ENCODE measurements at places on chromosomes 1 and 21.
A peak's percentile ranks its signal among the peaks of the same experiment; 100 is the strongest.

DNA sequence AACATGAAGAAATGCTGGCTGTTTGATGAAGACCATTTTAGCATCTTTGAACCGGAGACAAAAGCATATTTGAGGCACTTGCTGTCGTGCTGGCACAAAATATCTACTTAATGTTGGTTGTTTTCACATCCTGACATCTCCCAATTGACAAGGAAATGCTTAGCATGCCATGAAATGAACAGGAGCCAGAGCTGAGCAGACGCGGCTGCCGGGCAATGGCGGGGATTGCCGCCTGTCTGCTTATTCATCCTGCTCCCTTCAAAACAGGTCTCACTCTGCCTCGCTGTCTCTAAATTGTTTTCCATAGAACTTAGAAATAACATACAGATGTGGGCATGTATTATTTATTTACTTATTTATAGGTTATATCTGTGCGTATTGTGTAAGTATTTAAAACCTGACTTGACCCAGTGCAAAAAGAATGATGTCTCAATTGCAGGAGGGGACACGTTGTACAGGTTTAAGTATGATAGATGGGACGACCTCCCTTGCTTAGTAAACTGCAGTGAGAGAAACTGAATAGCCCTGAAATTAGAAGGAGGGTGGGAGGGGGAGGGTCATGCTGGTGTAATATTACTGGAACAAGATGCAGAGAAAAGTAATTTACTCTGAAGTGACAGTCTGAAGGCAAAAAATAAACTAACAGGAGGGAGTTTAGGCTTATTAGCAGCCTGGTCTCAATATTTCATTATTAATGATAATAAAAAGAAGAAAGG lies 590.4 kb upstream of the PLXNA2 start:
- no peak for DNase-seq

- no peak for DNase-seq
These were observed 648 bp upstream of the RGS7 start for GRCh38 chr1:241357366-241358340.

DNA sequence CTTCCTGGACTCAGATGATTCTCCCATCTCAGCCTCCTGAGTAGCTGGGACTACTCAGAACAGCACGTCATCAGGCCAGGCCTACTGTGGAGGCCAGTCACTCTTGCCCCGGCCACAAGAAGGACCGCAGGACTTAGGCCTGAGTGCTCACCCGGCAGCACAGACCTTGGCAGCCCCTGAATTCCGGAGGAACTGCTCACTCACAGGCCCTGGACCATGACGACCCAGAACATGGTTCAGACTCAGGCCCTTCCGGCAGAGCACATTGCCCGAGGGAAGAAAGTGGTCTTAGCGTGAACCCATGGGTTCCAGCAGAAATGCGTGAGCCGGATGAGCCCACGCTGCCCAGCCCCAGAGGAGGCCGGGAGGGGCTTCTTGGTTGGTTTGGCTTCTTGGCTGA lies 177.3 kb upstream of the TMEM51 start:
- DNase-seq: no peak

DNA sequence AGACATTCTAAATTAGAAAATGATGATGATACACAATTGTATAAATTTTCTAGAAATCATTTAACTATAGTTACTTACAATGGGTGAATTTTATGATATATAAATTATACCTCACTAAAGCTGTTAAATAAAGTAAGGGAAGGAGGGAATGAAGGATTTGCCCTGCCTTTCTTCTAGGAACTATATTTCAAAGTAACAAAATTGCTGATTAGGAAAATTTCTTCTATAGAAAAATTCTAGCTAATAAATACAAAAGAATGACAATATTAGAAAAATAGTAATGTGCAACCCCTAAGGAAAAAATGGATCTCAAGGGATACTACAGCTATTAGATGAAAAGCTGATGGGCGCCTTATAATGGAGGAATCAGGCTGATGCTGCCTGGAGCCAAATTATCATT lies 23.1 kb downstream of the SPATA6 start:
- DNase-seq: no peak

DNA sequence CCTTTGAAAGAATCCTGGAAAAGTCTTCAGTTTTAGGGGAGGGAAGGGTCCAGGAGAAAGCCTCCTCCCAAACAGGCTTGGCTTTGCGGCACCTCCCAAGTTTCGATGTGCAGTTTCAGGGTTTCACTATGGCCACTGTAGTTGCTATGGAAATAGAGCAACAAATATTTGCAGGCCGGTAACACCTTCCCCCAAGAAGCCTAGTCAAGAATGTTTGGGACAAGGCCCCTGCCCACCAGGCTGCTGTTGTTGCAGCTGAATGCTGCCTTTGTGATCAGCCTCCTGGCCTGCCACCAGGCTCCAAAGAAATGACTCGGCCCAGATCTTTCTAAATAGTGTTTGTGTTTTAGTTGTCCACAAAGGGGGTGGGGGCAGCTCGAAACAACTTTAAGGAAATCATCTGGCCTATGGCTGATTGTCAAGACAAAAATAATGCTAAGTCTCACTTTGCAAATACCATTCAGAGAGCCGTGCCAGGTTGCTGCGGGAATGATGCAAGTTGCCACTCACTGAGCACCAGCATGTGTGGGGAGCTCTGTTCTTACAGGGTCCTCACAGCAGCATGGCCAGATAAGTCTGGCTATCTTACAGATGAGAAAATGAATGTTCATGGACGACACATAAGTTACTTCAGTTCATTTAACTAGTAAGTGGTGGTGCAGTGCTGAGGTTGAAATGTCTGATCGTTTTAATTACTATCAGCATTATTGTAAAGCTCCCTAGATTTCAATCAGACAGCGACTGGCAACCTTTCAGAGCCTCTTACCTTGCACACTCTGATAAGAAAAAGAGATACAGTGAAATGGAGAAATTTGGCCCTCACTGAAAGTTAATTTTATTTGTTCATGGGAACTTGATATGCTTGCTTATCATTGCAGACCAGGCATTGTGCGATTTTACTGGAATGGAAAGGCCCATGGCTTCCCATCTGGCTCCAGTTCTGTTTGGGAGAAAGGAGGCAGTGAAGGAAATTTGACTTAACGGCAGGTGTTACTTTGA lies 91.2 kb upstream of the JUN start:
- DNase-seq: no peak

DNA sequence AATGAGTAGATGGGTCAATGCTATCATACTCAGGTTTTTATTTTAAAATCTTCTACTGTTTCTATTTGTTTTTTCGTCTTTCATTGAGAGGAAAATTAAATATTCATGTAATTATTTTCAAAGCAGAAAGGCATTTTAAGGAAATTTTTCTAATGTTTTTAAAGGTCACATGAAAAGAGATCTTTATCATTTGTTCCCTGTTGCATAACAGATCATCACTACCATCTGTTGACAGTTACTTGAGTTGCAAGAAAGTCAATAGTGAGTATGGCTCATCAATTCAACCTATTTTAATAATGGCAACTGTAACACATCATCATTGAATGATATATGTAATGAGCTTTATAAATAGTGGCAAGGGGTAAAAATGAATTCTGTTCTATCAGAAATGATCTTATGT lies 369.7 kb downstream of the DPYD start:
- DNase-seq: no peak

GRCh38 chr1:192168964-192169363 lies 10.7 kb downstream of the RGS18 start:
- no peak for DNase-seq

DNA sequence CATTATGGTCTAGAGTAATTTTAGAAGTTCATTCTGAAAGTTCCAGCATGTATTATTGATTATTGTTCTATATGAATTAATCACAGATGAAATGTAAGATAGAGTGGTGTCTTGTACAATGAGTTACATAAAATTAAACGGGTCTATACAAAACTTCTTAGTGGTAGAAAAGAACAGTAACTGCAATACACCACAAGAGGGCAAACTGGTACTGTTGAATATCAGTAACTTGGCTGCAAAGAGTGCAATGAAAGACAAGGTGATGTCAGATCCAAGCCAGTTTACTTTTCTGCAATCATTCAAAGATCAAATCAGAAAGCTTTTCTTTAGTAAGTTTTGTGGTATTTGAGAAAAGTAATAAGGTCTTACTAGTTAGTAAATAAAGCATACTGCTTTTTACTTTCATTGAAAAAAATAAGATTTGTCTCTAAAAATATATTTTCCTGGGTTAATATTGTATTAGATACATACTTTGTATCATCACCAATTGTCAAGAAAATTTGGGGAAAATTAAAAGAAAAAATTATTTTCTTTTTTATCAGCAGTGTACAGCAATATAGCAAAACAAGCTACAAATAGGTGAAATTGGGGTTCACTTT lies 66.4 kb upstream of the BTG3 start:
- DNase-seq: peak; percentile 79

DNA sequence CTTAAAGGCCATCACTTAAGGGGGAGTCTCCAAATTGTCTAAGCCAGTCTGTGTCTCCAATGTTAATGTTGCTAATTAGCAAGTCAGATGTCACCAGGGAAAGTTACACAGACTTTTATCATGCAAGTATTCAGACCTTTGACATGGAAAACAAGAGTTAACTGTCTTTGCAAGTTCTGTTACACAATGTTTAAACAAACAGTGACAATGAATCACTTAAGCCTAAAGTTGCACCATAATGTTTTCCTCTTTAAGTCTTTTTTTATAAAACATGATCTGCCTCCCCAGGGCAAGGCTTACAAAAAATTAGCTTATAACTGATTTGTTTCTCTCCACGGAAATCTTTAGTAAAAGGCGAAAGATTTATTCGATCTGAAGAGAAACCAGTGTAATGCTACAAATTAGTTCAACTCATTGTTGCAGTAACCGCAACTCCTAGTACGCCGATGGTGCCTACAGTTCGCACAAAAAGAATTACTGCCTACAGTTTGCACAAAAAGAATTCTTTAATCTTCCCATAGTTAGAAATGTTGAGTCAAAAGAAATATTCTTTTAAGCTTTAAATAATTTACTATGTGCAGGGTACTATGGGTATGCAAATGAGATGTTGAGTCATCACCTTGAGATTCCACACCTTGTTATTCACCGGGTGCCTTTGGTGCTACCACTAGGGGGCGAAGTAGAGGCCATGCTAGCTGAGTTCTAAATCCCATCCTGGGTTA lies 45.3 kb downstream of the HHAT start:
- DNase-seq: peak; percentile 78

- DNase-seq: no peak
These were observed 65.7 kb upstream of the CNTN2 start for GRCh38 chr1:204977318-204977717.

- DNase-seq: peak; percentile 47
These were observed at the start of gene AGMAT for GRCh38 chr1:15584489-15585363. AGMAT (minus strand) TSS chr1:15585051; CDS start chr1:15584967, 84 bp downstream.

- no peak for DNase-seq
These were observed 84.7 kb upstream of the HIVEP3 start for GRCh38 chr1:42003433-42003832.

- no peak for DNase-seq
These were observed 1.3 kb downstream of the FOXJ3 start for GRCh38 chr1:42333662-42334239.

DNA sequence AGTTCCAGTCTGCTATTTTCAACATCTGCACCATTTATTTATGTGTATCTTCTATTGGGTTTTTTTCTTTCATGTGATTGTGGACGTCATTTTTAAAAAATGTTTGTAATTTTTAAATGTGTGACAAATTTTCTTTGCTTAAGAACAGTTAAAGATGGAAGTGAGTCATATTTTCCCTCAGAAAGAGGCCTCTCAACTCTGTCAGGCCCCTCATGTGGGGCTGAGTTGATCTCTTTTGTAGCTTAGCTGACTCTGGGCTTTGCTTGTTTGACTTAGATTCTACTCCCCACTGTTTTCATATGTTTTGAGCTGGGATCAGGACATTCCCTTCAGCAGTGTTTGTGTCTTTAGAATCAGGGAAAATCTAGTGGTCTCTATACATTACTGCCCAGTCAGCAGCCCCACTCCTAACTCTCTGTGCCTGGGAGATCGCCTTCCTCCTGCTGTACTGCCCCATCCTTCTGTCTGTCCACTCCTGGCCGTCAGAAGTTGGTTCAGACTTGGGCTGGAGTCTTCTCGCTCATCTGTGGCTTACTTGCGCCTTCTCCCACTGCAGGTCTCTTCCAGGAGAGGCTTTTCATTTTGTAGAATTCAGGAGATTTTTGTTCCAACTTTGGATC lies 137.4 kb downstream of the DYRK1A start:
- no peak for DNase-seq

GRCh38 chr21:39321424-39321823 lies 8.0 kb upstream of the BRWD1 start:
- DNase-seq: no peak

DNA sequence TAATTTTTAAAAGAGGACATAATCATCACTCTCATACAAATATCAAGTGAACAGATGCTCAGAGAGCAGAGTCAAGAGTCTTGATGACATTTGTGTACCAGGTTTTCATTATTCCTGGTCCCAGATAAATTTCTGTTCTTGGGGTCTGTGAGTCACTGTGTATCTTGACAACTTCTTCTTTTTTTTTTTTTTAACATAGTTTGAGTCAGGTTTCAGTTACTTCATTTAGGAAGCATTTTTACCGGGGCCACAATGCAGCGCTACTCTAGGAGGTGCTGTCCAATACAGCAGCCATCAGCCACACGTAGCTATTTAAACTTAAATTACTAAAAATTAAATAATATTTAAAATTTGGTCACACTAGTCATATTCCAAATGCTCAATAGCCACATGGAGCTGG lies 188.1 kb upstream of the SAMSN1 start:
- no peak for DNase-seq

DNA sequence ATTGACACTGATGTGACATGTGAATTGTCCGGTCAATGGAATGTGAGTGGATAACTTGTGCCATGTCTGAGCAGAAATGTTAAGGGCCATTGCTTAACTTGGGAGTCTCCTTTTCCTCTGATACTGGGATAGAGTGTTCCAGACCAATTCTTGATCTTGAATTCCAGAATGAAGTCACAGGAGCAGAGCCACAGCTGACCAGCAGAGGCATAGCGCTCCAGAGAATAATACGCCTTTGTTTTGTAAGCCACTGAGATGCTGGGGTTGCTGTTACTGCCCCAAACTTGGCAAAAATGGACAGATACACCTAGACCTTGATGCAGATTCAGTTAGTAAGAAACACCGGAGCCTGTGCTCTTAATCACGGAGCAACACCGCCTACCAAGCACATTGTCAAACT lies 6.3 kb downstream of the KCNJ6 start:
- DNase-seq: no peak

- DNase-seq: no peak
These were observed 106.0 kb downstream of the NTNG1 start for GRCh38 chr1:107246775-107247345.

- no peak for DNase-seq
These were observed 145.1 kb downstream of the CASZ1 start for GRCh38 chr1:10651389-10651766.

DNA sequence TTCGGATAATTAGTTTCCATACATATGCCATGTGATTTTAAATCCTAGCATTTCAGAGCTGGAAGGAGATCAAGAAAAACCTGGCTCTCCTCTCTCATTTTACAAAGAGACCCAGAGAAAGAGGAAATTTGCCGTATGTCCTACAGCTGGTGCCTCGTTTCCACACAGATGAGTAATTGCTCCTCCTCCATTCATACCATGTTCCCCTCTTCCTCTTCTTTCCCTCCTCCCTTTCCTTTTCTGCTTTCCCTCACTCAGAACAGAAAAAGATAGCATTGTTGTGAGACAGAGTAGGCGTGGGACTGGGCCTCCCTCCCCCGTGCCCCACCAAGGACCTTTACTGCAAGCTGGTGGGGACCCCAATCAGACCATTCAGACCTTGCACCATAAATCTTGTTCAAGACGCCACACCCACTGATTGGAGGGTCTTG lies 13.7 kb upstream of the SLC44A3 start:
- no peak for DNase-seq

- DNase-seq: no peak
These were observed 228.6 kb upstream of the LYPLAL1 start for GRCh38 chr1:218945050-218945449.
